Activated naive CD4-positive, alpha-beta T cell (primary cell): ENCODE measurements at places on chromosomes 12 and 14.

- DNase-seq: no peak
These were observed 184.8 kb downstream of the SLC16A7 start for GRCh38 chr12:59780605-59781135.

- DNase-seq: no peak
These were observed 333.0 kb upstream of the NAV3 start for GRCh38 chr12:77497647-77498046.

GRCh38 chr14:89466944-89467343 is 49.9 kb upstream of the FOXN3 start:
- no peak for DNase-seq

GRCh38 chr14:37655418-37655817 is 60.0 kb downstream of the TTC6 start:
- no peak for DNase-seq

- DNase-seq: no peak
These were observed 53.8 kb downstream of the PHETA1 start for GRCh38 chr12:111314953-111315539.

DNA sequence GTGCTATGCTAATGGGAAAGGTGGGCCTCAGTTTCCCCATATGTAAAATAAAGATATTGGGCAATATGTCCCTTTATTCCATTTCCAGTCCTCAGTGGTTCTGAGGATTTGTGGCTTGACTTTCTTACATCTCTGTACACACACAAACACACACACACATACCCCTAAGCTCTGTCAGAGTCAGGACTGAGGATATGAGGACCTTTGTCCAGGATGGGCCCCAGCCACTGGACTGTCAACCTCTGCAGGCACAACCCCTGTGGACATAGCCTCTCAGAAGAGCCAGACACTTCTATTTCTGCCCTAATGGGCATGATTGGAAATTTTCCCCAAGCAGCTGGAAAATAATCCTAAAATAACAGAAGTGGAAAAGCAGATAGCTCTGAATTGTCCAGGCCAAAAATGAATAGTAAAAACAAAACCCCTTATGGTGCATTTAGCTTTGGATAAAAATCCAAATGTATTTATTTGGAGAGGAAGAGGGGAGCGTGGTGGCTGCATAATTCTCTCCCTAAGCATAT is 50.2 kb downstream of the RIN3 start:
- no peak for DNase-seq

DNA sequence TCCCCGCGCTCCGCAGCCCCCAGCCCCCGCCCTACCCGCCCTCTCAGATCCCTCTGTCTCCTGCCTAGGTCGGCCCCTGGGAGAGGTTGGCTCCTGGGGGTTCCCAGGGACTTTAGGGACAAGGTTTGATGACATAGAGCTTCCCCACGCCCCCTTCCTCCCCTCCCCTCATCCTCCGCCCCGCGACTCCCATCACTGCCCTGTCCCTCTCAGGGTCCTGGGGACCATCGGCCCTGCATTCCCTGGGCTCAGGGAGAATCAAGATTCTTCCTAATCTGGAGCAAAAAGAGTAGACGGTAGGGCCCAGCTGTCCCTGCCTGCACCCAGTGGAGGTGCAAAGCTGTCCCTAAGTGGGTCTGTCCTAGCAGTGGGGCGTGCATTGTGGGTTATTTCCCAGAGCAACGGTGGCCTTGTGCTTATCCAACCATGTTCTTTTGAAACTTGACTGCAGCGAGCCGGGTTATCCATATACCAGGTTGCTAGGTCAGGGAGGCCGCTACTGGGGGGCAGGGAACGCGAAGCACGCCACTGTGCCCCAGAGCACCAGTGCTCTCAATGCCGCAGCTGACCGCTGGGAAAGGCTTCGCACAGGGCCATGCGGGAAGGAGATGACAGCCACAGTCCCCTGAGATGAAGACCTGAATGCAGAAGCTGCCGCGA is 124.4 kb upstream of the PRMT8 start:
- DNase-seq: no peak

DNA sequence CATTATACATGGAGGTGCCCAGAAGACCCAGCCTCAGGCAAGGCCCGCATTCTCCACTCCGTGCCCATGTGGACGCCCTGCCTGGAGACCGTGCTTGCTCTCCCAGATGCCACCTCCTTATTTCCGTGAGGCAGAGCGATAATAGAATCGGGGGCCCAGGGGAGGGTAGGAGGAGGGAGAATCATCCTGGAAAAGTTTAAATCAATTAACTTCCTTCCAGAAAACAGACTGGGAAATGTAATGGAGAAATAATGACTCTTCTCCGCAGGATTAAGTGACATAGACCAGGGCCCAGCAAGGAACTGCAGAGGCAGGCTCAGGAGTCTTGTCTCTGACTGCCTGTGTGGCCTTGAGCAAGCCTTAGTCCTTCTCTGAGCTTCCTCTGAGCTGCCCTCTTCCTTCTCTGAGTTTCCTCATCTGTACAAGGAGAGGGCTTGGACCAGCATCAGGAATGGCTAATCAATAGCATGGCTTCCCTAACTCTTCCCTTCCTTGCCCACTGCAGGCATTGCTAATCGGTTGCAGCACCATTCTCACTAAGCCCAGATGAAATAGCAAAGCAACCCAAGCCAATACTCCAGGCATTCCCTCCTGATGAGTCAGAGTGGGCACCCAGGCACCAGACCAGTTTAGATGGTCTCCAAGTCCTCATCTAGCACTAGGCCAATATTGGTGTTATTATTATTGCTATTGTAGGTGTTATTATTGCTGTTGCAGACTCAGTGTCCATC is 11.3 kb upstream of the FAM222A start:
- DNase-seq: no peak

DNA sequence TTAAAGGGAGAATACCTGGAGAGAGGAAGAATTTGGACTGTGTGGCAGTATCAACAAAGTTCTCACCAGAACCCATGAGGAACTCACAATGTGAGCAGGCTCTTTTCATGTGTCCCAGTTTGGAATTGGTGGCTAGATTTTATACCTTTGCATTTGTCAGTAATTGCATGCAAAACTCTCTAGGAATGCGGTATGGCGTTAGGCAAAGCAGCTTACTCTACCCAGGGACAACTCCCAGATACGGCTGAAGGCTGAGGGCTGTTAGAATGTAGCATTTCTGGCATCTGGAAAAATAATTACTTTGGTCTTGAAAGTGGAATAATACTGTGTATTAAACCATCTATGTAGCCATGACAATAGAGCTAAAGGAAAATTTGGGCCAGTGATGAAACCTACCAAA is 635.5 kb downstream of the SLC16A7 start:
- no peak for DNase-seq

GRCh38 chr12:65123435-65124063 is 2.4 kb upstream of the WIF1 start:
- DNase-seq: no peak

DNA sequence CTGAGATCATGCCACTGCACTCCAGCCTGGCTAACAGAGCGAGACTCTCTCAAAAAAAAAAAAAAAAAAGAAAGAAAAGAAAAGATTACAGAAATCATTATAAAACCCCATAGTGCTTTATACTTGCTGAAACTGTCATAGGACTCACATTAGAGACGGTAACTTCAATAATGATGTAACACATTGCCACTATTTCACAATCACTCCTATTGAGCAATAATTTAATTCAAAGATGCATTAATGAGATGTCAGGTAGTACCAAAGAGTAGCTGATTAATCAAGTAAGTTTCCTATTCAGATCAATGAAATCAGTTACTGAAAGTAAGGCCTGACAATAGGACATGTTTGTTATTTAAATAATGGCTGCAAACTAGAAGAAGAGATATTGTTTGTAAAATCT is 751.5 kb upstream of the ALG10B start:
- DNase-seq: no peak

- DNase-seq: no peak
These were observed 1659.2 kb upstream of the FLRT2 start for GRCh38 chr14:83870546-83871270.

DNA sequence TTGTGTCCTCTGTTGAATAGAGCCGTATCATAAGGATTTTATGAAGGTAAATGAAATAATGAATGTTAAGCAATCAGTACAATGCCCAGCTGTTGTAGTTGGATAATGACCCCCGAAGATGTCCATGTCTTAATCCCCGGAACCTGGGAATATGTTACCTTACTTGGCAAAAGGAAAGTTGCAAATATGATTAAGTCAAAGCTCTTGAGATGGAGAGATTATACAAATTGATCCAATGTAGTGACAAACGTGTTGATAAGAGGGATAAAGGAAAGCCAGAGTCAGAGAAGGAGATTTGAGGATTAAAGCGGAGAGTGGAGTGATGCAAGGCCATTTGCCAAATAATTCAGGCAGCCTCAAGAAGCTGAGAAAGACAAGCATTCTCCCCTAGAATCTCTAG is 19.2 kb upstream of the MGAT4C start:
- no peak for DNase-seq

GRCh38 chr14:84961637-84962036 is 568.3 kb upstream of the FLRT2 start:
- no peak for DNase-seq

- peak; percentile 46 for DNase-seq
These were observed 23.8 kb upstream of the LRTM2 start for GRCh38 chr12:1796515-1797010.

GRCh38 chr12:49288412-49288853 is 6.5 kb upstream of the PRPH start:
- DNase-seq: peak; percentile 41

DNA sequence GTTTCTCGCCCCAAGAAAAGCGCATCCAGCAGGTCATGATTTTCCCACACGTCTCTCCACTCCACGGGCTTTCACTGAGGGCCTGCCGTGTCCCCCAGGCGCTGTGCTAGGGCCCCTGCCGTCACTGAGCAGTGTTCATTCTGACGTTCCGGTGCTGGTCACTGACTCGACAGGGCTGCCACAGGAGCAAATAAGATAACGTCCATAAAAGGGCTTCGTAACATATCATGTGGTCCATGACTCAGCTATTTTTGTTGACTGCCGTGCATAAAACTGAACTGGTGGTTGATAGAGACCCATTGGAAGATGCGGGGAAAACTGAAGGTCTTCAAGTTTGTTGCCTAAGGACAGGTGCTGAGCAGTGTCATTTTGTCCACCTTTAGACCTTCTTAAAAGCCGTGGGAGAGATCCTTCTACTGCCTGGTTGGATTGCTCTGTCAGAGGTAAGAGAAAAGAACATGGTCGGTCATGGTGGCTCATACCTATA is 46.3 kb downstream of the ADGRD1 start:
- no peak for DNase-seq

- DNase-seq: no peak
These were observed 83.4 kb downstream of the TMX1 start for GRCh38 chr14:51323492-51323891.

DNA sequence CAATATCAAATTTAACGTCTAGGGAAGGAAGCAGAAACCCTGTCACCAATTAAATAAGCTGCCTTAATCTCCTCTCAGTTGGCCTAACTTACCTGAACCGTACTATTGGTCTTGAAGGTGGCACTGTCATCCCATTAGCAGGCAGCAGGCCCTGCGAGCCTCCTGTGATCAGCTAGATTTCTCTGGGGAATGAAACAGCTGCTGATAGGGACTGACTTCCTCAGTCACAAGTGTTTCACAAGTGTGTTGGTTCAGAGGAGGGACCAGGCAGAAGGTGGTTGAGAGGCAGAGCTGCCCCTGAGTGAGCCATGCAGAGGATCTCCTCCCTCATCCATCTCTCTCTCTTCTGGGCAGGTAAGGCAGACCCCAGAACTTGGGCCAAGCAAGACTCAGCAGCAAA is 166.8 kb downstream of the DAD1 start:
- DNase-seq: no peak
